ENCODE measurements at places on chromosomes 7 and 10.

- DNase-seq = no peak
These were observed 2.6 kb downstream of the GRID1 start for GRCh38 chr10:86363833-86364490.

- DNase-seq = no peak
These were observed 134.8 kb downstream of the PHTF2 start for GRCh38 chr7:77933394-77933793.

GRCh38 chr10:60280475-60280874 lies 109.2 kb downstream of the ANK3 start:
- DNase-seq = no peak

- DNase-seq = peak; percentile 91
These were observed 124.4 kb downstream of the TACC2 start for GRCh38 chr10:122113161-122113944.

GRCh38 chr7:20470082-20470481 lies 139.4 kb downstream of the ITGB8 start:
- DNase-seq = no peak
